ENCODE measurements at places on chromosomes 5 and 9.

- no peak for DNase-seq
These were observed 801.6 kb downstream of the KCTD16 start for GRCh38 chr5:144972317-144972716.

DNA sequence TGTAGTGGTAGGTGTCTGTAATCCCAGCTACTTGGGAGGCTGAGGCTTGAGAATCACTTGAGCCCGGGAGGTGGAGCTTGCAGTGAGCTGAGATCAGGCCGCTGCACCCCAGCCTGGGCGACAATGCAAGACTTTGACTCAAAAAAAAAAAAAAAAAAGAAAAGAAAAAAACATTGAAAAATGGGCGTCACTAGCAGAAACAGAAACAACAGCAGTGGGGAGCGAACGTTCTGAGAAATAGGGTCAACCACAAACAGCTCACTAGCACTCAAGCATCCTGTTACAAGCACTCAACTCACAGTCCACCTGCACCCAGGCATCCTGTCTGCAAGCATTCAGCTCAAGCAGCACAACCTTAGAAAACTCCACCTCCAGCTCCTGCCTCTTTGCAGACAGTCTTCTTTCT, 17.2 kb downstream of the TRIM14 start:
- no peak for DNase-seq

GRCh38 chr9:75500479-75500878, 390.0 kb upstream of the PCSK5 start:
- no peak for DNase-seq

DNA sequence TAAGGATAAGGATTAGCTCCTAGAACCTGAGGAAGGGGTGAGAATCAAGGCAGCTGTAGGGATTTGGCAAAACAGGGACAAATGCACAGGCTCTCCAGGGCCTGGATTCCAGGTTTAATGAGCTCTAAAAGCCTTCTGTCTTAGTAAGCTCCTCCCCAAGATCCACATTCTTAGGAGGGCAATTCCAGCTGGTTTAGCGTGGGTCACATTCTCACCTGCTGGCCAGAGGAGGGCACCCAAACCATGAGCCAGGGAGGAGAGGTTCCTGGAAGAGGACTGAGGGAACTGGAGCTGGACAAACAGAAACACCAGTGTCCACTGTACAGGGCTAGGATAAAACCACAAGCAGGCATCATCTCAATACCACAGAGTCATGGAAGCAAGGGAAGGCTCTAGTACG, 480.0 kb downstream of the CCDC171 start:
- DNase-seq, result no peak

DNA sequence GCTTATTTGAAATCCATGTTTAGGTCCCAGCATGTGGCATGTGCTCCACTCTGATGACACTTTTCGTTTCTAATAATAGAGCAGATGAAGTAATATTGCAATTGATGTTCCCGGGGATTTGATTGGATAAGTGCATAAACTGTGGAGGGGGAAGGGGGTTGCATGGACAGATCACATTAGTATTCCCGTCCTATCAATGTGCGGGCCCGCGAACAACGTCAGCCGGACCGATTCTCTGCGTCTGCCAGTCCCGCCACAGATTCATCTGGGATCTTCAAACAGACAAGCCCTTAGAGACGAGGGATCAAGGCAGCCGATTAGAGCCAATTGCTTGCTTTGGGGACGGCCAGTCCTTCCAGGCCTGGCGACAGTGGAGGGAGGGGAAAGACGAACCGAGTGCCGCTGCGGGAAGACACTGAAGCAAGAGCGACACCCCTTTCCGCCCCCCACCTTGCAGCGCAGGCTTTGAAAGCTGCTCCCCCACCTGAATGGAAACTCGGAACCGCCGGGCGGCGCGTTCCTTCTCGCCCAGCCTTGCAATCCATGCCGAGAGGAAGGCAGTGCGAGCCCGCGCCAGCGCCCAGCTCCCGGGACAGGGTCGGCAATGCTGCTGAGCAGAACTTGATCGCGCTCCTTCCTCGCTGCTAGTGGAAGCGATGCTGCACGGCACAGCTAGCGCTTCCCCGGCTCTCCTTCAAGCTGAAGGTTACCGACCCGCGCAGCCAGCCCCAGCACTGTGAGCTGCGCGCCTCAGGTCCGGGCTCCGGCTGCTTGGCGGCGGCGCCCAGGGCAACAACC, at the start of gene RGS7BP:
RGS7BP (plus strand) TSS at position 247 of the 798 bp plus-strand sequence. CDS start 610 bp downstream, outside the sequence.
- DNase-seq, result no peak

DNA sequence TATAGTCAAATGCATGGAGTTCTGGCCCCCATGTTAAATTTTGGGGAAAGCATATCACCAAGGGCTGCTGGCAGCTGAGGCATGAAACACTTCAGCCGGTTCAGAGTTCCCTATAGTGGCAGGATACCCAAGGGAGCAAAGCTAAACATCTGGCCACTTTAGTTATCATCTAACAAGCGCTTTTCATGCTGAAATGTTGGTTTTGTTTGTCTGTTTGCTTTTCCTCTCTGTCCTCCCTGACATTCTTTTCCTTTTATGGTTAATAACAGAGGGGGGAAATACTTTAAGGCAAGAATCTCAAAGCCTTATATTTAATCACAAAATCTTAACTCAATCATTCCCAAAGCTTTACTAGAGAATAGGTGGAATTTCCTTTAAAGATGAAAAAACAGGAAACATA, 11.9 kb downstream of the APBA1 start:
- DNase-seq, result no peak

GRCh38 chr5:59393585-59394420, 499.7 kb downstream of the PDE4D start:
- no peak for DNase-seq
